ENCODE measurements at places on chromosomes 4 and X. TPM values are rescaled to one million over a fixed set of nuclear protein-coding genes. Genes with fewer than 3 reads are reported as not detected.

GRCh38 chr4:56937262-56937661 lies 29.6 kb downstream of the REST start:
- peaks cover 6% of the 10 kb centered on the region for H3K27me3 ChIP-seq
- DNase-seq = peak; percentile 82
- peaks cover 19% of the 10 kb centered on the region for H3K36me3 ChIP-seq

DNA sequence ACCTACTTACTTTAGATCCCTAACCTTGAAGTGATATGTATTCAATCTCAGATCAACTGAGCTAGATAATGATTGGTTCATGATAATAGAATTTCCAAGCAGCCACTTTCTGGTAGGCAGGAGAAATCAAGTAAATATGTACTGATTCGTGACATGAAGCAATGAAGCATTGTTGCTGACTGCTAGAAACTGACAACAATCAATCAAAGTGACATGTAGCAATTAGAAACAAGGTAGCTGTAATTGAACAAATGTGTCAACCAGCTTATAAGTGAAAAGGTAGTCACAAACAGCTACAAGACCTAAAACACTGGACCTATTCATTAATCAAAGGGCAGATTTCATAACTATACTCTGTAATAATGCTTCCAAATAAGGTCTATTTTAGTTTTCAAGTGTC lies 62.4 kb downstream of the PABPC4L start:
- H3K27ac ChIP-seq = no peak overlapping the region
- no peak overlapping the region for H3K4me3 ChIP-seq
- no peak for DNase-seq
- H3K27me3 ChIP-seq = no peaks in the 10 kb centered on the region

IL15 gene
- total RNA-seq = 2.1 TPM

HSPA4L gene
- total RNA-seq = 6.7 TPM

DNA sequence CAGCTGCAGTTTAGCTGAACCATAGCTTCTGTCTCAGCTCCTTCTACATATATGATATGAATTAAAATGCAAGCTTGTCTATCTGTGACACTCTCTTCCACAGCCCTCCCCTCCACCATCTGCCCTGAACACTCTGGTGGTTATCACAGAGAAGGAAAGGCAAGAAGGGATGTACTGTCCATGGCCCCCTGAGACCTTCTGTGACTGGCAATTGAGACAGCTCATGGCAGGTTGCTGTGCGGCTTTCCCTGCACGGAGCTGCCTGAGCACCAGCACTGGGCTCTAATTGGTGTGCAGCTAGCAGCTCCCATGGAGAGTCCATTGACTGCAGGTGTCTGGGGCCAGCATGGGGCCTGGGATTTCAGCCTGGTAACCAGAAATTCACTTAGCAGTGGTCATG lies 109.8 kb upstream of the ANXA3 start:
- no peak for DNase-seq
- no peaks in the 10 kb centered on the region for H3K27me3 ChIP-seq
- no peak overlapping the region for H3K27ac ChIP-seq
- peaks cover 22% of the 10 kb centered on the region for H3K4me1 ChIP-seq
- H3K36me3 ChIP-seq = no peaks in the 10 kb centered on the region

- no peak overlapping the region for H3K27ac ChIP-seq
- no peaks in the 10 kb centered on the region for H3K36me3 ChIP-seq
- H3K4me3 ChIP-seq = no peak overlapping the region
- H3K27me3 ChIP-seq = peaks cover 2% of the 10 kb centered on the region
- H3K4me1 ChIP-seq = 0 out of 2 replicates have a peak, but pooled peaks cover 6% of the 10 kb centered on the region
Measured at GRCh38 chr4:5471206-5471605, 237.2 kb downstream of the EVC2 start.

GAGE12F gene
- not detected for total RNA-seq

SOWAHD gene
- total RNA-seq = 0.29 TPM

GRCh38 chr4:135269125-135269890 lies 1067.7 kb upstream of the PABPC4L start:
- no peak overlapping the region for H3K4me3 ChIP-seq
- peaks cover 17% of the 10 kb centered on the region for H3K4me1 ChIP-seq
- no peak for DNase-seq
- H3K27me3 ChIP-seq = no peaks in the 10 kb centered on the region
- no peaks in the 10 kb centered on the region for H3K36me3 ChIP-seq

DNA sequence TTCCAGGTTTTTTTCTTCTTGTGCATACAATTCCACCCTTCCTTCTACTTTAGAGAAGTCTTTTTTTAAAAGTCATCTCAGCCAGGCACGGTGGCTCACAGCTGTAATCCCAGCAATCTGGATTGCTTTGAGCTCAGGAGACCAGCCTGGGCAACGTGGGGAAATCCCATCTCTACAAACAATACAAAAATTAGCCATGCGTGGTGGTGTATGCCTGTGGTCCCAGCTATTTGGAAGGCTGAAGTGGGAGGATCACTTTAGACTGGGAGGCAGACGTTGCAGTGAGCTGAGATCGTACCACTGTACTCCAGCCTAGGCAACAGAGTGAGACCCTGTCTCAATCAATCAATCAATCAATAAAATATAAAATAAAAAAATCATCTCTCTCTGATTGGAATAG lies 14.8 kb downstream of the ELOVL6 start:
- no peak overlapping the region for H3K4me3 ChIP-seq
- H3K36me3 ChIP-seq = no peaks in the 10 kb centered on the region
- no peak overlapping the region for H3K27ac ChIP-seq
- no peaks in the 10 kb centered on the region for H3K27me3 ChIP-seq
- DNase-seq = no peak

- no peak for DNase-seq
- H3K4me1 ChIP-seq = peaks cover 46% of the 10 kb centered on the region
- peak overlapping the region; percentile 93 for H3K4me3 ChIP-seq
- H3K27me3 ChIP-seq = peaks cover 38% of the 10 kb centered on the region
- H3K36me3 ChIP-seq = peaks cover 40% of the 10 kb centered on the region
- H3K27ac ChIP-seq = peak overlapping the region; percentile 69
Measured at GRCh38 chr4:110637408-110638088, 14.7 kb upstream of the PITX2 start.

TGIF2LX gene
- not detected for total RNA-seq

- no peaks in the 10 kb centered on the region for H3K27me3 ChIP-seq
- no peaks in the 10 kb centered on the region for H3K36me3 ChIP-seq
- H3K4me3 ChIP-seq = peak overlapping the region; percentile 32
- H3K27ac ChIP-seq = no peak overlapping the region
- H3K4me1 ChIP-seq = peaks cover 6% of the 10 kb centered on the region
Measured at GRCh38 chrX:40996886-40997530, 88.2 kb upstream of the USP9X start.

GRCh38 chrX:13153796-13154195 lies 109.4 kb upstream of the FAM9C start:
- H3K27ac ChIP-seq = peak overlapping the region; percentile 71
- H3K36me3 ChIP-seq = peaks cover 12% of the 10 kb centered on the region
- H3K4me3 ChIP-seq = no peak overlapping the region
- H3K4me1 ChIP-seq = peaks cover 16% of the 10 kb centered on the region
- peak; percentile 9 for DNase-seq

SMAD1 gene
- 9.5 TPM for total RNA-seq

DNA sequence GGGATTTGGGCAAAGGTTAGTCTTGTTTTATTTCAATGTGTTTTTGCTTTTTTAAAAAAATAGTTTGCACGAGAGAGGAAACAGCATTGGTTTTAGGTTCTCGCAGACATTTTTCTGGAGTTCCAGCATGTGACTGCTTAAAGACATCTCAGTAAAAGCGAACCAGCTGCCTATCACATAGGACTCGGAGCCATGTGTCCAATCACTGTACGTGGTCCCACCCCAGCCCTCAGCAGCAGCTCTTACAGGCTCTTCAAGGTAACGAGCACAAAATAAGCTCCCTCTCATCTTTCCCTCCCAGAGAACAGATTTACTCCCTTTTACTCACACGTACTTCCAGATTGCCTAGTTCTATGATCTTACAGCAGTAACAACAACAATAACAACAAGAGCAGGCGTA lies 68.7 kb downstream of the MCF2 start:
- no peak overlapping the region for H3K4me3 ChIP-seq
- no peak for DNase-seq
- no peaks in the 10 kb centered on the region for H3K36me3 ChIP-seq
- H3K4me1 ChIP-seq = no peaks in the 10 kb centered on the region

DNA sequence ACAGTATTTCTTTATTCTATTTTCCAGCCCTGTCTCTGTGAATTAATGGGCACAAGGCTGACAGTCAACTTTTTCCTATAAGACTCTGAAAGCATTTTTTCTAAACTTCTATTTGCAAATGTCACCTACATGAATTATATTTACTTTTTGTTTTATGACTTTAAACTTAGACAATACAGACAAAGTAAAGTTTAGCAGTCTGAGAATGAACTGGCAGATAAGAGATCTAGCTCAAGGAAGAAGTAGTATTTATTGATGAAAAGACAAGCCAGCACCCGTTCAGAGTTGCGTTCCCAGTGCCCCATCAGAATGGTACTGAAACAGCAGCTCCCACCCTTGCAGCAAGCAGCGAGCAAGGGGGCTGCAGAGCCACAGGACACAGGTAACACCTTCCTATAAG lies 148.5 kb downstream of the FAM13A start:
- peaks cover 17% of the 10 kb centered on the region for H3K36me3 ChIP-seq
- H3K27me3 ChIP-seq = no peaks in the 10 kb centered on the region
- no peak overlapping the region for H3K4me3 ChIP-seq
- no peak overlapping the region for H3K27ac ChIP-seq
- peaks cover 16% of the 10 kb centered on the region for H3K4me1 ChIP-seq
- DNase-seq = no peak

MID2 gene
- 10.5 TPM for total RNA-seq

DNA sequence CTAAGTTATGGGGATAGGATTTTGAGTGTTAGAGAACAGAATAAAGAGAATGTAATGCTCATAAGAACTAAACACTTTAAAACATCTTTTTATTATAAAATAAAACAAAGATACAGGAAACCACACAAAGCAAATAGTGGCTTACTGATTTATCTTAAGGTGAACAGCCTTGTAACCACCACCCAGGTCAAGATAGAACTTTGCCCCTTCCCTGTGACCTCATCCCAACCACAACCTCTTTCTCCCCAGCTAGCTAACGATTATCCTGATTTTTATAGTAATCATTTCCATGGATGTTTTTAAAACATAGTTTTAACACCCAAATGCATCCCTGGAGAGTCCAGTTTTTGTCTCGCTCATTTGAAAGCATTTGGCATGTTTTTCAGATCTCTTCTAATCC lies 17.0 kb downstream of the HELT start:
- peaks cover 38% of the 10 kb centered on the region for H3K27me3 ChIP-seq
- H3K4me3 ChIP-seq = no peak overlapping the region
- no peaks in the 10 kb centered on the region for H3K36me3 ChIP-seq
- DNase-seq = no peak
- peaks cover 6% of the 10 kb centered on the region for H3K4me1 ChIP-seq
- H3K27ac ChIP-seq = no peak overlapping the region

CYTL1 gene
- total RNA-seq = not detected

DNA sequence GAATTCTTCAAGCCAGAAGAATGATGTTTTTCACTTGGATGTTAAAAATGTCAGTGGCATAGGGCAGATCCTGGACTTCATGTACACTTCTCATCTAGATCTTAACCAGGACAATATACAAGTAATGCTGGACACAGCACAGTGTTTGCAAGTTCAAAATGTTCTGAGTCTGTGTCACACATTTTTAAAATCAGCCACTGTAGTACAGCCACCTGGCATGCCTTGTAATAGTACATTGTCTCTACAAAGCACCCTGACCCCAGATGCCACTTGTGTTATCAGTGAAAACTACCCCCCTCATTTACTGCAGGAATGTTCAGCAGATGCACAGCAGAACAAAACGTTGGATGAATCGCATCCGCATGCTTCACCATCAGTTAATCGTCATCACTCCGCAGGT lies 11.9 kb downstream of the ZBTB49 start:
- no peaks in the 10 kb centered on the region for H3K27me3 ChIP-seq
- peaks cover 20% of the 10 kb centered on the region for H3K36me3 ChIP-seq
- no peak overlapping the region for H3K4me3 ChIP-seq
- H3K4me1 ChIP-seq = no peaks in the 10 kb centered on the region

NUP54 gene
- 26.2 TPM for total RNA-seq

DNA sequence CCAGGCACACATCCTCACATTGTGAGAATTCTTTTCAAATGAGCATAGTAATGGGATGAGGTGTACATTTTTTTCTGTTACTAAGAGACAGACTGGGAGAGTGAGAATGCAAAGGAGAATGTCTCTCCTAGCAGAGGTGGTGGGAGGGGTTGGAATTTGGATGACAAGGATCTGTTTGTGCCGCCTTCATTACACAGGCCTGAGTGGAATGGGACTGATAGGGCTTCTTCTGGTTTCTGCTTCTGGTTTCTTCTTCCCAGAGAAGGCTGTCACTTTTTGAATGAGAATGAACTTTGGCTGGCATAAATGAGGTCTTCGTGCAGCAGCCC lies 55.4 kb downstream of the C4orf51 start:
- H3K4me3 ChIP-seq = peak overlapping the region; percentile 89
- no peaks in the 10 kb centered on the region for H3K27me3 ChIP-seq
- peaks cover 65% of the 10 kb centered on the region for H3K4me1 ChIP-seq

GRCh38 chr4:70863099-70863790 lies 23.6 kb upstream of the GRSF1 start:
- H3K36me3 ChIP-seq = no peaks in the 10 kb centered on the region
- no peak overlapping the region for H3K4me3 ChIP-seq
- H3K27me3 ChIP-seq = no peaks in the 10 kb centered on the region
- H3K27ac ChIP-seq = no peak overlapping the region
- peaks cover 6% of the 10 kb centered on the region for H3K4me1 ChIP-seq

PPP1R2C gene
- total RNA-seq = not detected

DNA sequence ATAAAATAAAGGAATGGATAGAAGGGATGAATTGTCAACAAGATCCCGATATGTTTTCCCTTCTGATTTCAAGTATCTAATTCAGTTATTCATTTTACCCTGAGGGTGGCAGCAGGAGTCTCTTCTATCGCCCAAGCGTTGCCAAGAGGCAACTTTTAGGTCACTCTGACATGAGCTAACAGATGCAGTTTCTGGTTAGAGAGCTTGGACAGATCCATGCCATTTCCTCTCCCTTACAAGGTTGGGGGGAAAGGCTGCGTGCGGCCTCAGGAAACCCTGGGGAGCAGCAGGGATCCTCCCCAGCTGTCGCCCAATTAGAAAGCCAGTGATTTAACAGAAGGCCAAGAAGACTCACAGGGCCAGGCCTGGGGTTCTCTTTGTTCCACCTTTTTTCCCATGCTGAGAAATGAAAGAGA lies 35.3 kb upstream of the WAS start:
- peak; percentile 44 for DNase-seq
- no peak overlapping the region for H3K27ac ChIP-seq
- H3K4me3 ChIP-seq = no peak overlapping the region
- H3K27me3 ChIP-seq = no peaks in the 10 kb centered on the region
- H3K36me3 ChIP-seq = no peaks in the 10 kb centered on the region

ADRA2C gene
- total RNA-seq = 0.25 TPM

- no peaks in the 10 kb centered on the region for H3K4me1 ChIP-seq
- no peak overlapping the region for H3K27ac ChIP-seq
- H3K27me3 ChIP-seq = peaks cover 6% of the 10 kb centered on the region
- no peaks in the 10 kb centered on the region for H3K36me3 ChIP-seq
Measured at GRCh38 chrX:119177278-119177677, 49.7 kb upstream of the KIAA1210 start.

GRCh38 chr4:54017308-54017707 lies 47.1 kb downstream of the CHIC2 start:
- no peak for DNase-seq
- H3K36me3 ChIP-seq = peaks cover 3% of the 10 kb centered on the region
